ENCODE measurements at places on chromosomes 2 and 18.

GRCh38 chr2:234649951-234650350, 153.1 kb upstream of the ARL4C start:
- no peak for DNase-seq

DNA sequence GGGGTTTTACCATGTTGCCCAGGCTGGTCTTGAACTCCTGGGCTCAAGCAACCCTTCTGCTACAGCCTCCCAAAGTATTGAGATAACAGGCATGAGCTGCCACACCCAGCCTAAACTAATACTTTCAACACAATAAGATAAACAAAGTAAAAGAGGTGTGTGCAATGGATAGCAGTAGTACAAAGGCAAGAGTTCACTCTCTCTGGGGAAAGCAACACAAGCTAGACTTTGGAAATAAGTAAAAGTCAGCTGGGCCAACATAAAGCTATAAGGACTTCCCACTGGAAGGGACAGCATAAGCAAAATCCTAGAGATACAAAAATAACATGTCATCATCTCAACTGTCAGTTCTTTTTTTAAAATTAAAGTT, 5.2 kb upstream of the NOSTRIN start:
- DNase-seq: no peak

DNA sequence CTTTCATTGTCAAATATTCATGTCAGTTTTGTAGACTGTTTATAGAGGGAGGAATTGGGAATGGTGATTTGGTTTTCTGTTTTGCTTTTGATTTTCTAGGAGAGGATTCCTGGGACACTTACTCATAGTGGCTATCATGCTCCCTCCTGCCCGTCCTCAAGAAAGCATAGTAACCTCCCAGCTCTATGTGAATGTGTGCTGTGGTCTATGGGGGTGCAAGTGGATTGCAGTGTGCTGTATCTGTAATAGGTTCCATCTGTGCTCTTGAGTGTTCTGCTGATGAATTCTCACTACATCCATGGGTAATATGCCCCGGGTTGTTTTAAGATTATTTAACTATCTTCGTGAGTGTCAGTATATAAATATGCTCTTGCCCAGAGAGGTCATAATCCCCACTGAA, 811.3 kb downstream of the CNTNAP5 start:
- DNase-seq: no peak

GRCh38 chr2:241808721-241809382, at the start of gene NEU4:
Gene NEU4, plus strand, starts transcription at chr2:241809193. Its CDS starts 5,292 bp downstream, at chr2:241814485.
- peak; percentile 31 for DNase-seq

GRCh38 chr2:99818842-99819241, 323.5 kb downstream of the AFF3 start:
- DNase-seq: no peak

- DNase-seq: peak; percentile 47
Measured at GRCh38 chr2:25062511-25062917, 20.6 kb downstream of the EFR3B start.

GRCh38 chr2:97966545-97967215, 29.1 kb downstream of the TMEM131 start:
- no peak for DNase-seq

GRCh38 chr2:49251766-49252165, 97.5 kb upstream of the FSHR start:
- no peak for DNase-seq

DNA sequence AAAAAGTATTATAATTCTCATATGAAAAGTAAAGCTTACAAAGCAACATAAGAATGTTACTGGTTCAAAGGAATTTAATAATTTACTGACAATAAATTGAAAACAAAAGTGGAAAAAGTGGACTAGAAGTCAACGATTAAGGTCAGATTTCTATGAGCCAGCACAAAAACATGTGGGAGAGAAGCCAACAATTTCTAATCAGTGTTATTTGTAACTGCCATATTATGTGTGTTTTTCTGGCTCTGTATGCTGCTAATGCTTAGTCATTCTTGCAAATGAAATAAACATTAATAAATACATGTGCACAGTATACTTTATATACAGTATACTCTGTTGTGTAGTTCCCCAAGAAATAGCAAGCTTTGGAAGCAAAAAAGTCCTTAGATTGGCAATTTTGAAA, 301.3 kb upstream of the RGPD4 start:
- DNase-seq: no peak

GRCh38 chr18:901761-902160, 2.9 kb upstream of the ADCYAP1 start:
- no peak for DNase-seq

DNA sequence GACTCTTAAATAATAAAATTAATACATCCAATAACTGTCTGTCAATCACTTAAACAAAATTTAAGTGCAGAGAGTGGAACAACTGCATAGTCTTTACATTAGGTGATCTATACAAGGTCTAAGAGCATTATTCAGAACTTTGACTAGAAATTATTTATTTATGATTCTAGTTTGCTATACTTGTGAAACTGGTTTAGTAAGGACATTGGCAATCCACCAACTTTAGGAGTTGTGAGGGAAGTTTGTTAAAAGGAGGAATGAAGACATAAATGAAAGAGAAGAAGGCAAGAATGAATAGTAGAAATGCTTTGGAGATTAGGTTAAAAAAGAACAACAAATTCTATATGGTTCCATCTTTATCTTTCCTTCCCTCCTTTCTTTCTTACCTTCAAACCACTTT, 217.5 kb downstream of the GPD2 start:
- no peak for DNase-seq

All from femur (tissue), 1 donor.